ENCODE measurements at places on chromosomes 7 and 10.

GRCh38 chr10:100882671-100883311, 30.0 kb upstream of the SLF2 start:
- DNase-seq = no peak

- DNase-seq = no peak
Observed at GRCh38 chr10:48655411-48656240, 29.0 kb upstream of the WDFY4 start.

DNA sequence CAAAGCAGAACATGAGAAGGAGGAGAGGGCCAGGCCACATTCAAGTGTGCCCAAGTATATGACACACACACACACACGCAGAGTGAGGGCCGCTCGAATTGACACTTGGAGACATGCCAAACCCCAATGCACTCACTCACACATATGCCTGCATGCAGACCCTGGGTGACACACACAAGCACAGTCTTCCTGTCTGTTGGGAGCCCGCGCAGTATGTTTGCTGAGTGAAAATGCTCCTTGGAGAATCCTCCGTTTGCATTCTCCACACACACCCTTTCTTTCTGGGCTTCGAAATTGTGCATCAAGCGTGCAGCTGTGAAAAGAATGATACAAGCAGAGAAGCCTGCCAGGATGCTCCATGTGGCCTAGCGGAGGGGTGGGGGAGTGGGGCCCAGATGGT, 120.9 kb downstream of the PLXNA4 start:
- DNase-seq = no peak

- DNase-seq = no peak
Observed at GRCh38 chr10:95480901-95481491, 80.2 kb downstream of the SORBS1 start.

GRCh38 chr10:13346283-13347042, 1.6 kb downstream of the SEPHS1 start:
- no peak for DNase-seq

DNA sequence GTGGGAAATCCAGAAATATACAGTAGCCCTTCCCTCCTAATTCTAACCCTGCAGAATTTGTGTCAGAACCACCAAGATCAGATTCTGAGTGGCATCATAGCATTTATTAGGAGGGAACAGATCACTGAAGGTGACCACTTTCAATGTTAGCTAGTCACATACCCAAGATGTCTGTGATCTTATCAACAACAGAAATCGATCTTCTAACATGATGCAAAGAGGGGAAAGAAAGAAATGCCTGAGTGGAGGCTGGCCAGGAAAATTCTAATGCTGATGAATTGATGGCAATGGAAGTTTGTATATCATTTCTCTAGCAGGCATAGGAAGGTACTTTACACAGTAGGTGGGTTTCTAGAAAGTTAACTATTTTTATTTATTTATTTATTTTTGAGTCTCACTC, 10.6 kb upstream of the SYPL1 start:
- no peak for DNase-seq

DNA sequence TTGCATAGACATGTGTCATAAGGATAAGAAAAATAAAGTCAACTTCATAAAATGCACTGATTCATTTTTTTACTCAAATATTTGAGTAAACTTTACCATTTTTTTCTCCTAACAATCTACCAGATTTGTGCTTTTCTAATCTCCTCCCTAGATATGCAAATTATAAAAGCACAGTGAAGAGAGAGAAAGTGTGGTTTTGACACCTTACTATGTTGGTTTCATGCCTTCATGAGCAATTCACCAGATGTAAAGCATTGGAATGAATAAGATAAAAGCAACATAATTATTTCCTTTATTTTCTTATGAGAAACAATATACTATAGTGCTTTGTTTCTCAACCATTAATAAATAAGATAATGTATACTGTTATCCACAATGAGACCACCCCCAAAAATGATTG, 432.5 kb upstream of the PCDH15 start:
- no peak for DNase-seq

DNA sequence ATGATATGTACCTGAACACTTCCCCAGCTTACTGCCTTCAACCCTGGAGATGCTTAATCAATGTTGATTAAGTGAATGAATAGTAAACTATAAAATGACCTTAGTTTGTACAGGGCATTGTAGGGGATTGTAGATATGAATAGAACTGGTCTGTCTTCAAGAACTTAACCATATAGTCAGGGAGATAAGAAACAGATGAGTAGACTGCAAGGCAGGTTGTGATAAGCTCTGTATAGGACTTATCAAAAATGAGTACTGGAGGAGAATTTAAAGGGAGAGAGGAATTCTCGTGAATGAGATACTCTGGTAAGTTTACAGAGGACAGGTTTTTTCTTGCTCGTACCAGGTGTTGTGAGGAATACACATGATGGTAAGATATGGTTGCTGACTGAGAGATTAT, 27.6 kb downstream of the SGPL1 start:
- no peak for DNase-seq

- DNase-seq = no peak
Observed at GRCh38 chr7:47407136-47407535, 174.8 kb downstream of the TNS3 start.

DNA sequence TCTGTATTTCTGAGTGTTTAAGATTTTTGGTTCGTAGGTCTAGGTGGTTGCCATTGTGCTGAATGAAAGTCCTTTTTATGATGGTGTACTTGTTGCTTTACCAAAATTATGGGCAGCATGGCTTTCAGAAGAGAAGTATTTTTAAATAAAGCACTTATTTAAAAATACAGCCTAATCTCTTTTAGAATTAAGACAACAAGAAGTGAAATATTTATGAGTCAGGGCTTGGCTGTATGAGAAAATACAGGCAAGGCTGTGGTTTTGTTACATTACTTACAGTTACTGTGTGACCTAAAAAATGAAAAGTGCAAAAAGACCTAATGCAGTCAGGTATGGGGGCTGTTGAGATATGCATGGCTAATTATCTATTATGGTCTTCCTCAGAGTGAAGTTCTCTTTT, 185.2 kb upstream of the PPP1R3A start:
- DNase-seq = no peak

DNA sequence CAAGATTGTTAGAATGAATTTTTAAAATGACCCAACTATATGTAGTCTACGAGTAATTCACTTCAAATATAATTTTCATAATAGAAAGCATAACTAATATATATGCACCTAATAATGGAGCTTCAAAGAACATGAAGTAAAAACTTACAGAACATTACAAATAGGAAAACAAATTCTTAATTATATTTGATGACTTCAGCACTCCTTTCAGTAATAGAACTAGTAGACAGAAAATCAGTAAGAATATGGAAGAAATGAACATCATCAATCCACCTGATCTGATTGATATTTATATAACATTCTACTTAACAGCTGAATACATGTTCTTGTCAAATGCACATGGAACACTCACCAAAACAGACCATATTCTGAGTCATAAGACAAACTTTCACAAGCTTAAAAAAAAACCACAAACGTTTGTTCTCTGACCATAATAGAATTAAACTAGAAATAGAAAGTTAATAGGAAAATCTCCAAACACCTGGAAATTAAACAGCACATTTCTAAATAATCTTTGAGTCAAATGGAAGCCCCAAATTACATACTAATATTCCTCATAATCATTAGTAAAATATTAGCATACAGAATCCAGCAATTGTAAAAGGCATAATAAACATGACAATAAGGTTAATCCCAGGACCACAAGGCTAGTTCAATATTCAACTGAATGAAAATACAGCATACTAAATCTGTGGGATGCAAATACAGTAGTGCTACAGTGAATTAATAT, 48.0 kb downstream of the BRAF start:
- DNase-seq = no peak

DNA sequence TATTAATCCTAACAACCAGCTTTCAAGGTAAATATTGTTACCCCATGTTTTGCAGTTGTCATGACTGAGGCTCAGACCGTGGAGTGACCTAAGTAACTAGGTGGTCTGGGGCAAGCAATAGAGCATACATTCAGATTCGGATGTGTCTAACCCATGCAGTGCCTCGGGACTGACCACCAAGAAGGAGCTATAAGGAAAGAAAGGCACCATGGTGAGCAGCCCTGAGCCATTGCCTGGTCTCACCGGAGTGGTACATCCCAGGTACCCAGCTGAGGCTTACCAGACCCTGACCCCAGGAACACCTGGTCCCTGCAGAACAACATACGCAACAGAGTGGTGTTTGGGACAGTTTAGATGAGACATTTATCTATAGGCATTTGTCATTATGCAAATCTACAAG, 175.5 kb upstream of the ZMIZ1 start:
- DNase-seq = no peak

DNA sequence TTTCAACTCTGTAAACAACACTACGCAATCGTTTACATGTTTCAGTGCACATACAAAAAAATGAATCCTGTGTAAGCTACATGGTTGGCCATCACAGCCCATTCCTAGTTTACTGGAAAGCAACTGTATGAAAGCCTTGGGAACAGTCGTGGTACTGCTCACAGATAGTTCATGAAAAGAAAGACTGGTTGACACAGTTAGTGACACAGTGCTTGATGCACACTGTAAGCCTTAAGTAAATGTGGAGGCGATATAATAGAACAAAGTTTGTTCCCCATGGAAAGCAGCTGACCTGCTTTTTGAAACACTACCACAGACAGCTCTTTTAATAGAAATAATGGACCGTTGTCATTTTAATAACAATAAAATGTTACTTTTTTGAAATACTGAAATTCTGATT, 5.1 kb downstream of the CACNA2D1 start:
- DNase-seq = no peak

DNA sequence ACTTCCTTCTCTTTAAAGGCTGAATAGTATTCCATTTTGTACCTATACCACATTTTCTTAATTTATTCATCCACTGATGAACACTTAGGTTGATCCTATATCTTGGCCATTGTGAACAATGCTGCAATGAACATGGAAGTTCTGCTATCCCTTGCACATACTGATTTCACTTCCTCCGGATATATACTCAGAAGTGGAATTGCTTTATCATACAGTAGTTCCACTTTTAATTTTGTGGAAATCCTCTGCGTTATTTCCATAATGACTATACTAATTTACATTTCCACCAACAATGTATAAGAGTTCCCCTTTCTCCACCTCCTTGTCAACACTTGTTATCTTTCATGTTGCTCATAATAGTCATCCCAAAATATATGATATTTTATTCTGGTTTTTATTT, 312.6 kb downstream of the PLXDC2 start:
- DNase-seq = no peak

GRCh38 chr7:133797818-133798520, 329.2 kb upstream of the LRGUK start:
- no peak for DNase-seq

DNA sequence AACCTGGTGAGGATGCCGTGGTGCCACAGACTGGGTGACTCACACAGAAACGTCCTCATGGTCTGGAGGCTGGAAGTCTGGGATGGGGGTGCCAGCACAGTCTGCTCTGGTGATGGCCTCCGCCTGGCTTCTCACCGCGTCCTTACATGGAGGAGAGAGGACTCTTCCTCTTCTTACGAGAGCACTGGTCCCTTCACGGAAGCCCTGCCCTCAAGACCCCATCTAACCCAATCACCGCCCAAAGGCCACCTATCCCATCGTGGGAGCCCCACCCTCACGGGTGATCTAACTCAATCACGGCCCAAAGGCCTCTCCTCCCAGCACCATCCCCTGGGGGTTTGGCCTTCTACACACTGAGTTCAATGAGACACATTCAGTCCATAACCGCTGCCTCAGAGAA, 137.7 kb downstream of the PTPRN2 start:
- no peak for DNase-seq

- no peak for DNase-seq
Observed at GRCh38 chr10:4333459-4333894, 492.5 kb upstream of the AKR1E2 start.

DNA sequence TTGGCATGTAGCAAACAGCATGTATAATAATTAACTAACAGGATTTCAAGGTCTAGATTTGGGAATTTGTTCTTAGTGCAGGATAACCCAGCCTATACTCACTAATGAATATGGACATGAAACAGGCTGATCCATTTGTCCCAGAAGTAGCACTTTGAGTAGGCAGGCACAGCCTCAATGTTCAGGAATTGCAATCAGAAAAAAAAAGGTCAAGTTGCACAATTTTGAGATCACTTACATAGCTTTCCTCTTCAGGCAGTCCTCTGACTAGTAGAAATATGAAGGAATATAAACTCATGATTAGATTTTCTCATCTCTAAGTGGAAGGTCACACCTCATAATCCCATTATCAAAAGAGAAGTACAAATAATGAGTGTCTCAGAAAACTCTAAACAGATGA, 921.4 kb upstream of the CELF2 start:
- DNase-seq = no peak

DNA sequence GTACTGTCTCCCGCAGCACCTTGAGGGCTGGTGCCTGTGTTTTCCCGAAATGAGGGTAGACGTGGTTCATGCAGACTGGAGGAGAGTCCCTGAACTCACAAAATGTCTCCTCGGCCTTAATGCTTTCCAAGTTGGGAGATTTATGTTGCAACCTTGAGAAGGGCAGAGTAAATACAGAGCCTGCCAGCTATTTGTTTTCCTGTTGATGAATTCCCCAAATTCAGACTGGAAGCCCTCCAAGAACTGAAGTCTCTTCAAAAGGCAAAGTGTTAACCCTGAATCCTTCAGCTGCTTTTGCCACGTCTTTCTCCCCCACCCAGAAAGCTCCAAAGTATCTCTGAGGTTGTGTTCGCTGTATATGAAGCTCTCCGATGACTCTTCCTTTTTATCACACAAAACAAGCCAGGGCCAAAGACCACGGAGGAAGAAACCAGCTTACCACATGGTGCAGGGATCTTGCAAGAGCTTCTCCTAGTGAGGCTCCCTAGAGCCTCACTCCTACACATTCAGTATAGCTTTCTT, 254.7 kb upstream of the NFE2L3 start:
- no peak for DNase-seq

GRCh38 chr7:16619979-16620408, 25.6 kb downstream of the ANKMY2 start:
- DNase-seq = no peak

DNA sequence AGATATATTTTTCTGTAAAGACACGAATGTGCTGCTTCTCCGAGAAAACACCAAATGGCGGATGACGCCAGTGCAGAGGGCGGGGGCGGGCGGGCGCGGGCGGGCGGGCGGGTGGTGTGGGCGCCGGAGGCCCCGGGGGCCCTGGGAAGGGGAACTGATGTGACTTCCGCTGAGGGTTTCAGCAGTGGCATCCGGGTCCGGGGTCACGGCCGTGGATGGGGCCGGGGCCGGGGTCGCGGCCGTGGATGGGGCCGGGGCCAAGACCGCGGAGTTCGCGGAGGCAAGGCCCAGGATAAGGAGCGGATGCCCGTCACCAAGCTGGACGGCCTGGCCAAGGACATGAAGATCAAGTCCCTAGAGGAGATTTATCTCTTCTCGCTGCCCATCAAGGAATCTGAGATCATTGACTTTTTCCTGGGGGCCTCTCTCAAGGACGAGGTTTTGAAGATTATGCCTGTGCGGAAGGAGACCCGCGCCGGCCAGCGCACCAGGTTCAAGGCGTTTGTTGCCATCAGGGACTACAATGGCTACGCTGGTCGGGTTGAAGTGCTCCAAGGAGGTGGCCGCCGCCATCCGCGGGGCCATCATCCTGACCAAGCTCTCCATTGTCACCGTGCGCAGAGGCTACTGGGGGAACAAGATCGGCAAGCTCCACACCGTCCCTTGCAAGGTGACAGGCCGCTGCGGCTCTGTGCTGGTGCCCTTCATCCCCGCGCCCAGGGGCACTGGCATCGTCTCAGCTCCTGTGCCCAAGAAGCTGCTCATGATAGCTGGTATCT, 20.3 kb upstream of the IGF2BP3 start:
- DNase-seq = peak; percentile 27

- DNase-seq = no peak
Observed at GRCh38 chr7:8146106-8146787, 115.7 kb downstream of the ICA1 start.

All from stimulated activated CD4-positive, alpha-beta T cell treated with anti-CD3 and anti-CD28 coated beads, TNF-alpha, amount 100 ng/mL, for 24 hours (primary cell).